Forelimb muscle (tissue), 1 donor: ENCODE measurements at places on chromosomes 3 and 15.

DNA sequence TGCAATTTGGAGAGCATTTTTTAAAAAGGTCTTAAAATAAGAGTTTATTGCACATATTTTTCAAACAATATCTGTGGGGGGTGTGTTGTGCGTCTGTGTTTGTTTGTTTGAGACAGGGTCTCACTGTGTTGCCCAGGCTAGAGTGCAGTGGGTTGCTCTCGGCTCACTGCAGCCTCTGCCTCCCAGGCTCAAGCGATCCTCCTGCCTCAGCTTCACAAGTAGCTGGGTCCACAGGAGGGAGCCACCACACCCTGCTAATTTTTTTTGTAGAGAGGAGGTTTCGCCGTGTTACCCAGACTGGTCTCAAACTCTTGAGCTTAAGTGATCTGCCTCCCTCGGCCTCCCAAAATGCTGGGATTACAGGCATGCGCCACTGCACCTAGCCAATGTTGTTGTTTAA, 2.7 kb downstream of the MLF1 start:
- DNase-seq = no peak

GRCh38 chr3:172107403-172107802, 68.0 kb downstream of the FNDC3B start:
- DNase-seq = no peak

DNA sequence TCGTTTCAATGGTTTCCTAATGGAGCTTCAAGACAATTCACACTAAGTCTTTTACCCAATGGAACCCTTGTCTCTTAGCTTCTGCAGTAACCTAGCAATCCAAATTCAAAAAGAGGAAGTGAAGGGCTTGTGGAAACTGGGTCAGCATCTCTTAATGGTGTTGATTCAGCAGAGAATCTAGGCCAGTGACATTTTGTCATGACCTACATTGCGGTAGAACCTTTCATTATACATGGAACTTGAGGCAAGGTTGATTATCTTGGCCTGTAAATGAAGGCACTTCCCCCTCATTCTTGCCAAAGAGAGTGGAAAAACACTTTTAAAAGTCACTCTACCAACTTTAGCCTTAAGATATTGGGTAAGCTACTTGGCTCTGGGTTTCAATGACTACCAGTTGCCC, 42.8 kb downstream of the C2CD4B start:
- DNase-seq = no peak

DNA sequence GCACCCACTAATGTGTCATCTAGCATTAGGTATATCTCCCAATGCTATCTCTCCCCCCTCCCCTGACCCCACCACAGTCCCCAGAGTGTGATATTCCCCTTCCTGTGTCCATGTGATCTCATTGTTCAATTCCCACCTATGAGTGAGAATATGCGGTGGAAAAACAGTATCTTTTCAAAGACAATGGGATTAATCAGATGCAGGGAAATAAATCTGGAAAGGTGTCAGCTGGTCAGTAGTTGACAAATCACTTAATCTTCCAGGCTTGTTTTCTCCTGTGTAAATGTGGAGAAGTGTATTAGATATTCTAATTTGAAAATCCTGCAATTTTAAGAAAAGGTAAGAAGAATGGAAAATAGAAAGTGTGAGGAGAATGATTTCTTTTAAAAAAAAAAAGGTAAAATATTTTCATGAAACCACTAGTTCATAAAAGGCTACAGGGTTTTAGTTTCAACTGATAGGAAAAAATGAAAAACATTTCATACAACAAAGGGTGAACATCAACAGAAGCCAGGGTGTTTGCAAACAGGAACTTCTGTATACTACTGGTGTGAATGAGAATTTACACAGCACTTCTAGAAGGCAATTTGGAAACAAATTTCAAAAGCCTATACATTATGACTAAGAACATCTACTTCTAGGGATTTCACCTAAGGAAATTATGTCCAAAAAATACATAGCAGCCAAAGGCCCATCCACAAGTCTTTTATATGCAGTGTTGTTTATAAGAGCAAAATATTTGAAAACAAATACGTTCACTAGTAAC, 113.5 kb downstream of the CBLB start:
- DNase-seq = no peak

- DNase-seq = no peak
Observed at GRCh38 chr3:42763021-42763420, 10.0 kb downstream of the CCDC13 start.

GRCh38 chr3:101271728-101272127, 48.6 kb downstream of the IMPG2 start:
- no peak for DNase-seq

DNA sequence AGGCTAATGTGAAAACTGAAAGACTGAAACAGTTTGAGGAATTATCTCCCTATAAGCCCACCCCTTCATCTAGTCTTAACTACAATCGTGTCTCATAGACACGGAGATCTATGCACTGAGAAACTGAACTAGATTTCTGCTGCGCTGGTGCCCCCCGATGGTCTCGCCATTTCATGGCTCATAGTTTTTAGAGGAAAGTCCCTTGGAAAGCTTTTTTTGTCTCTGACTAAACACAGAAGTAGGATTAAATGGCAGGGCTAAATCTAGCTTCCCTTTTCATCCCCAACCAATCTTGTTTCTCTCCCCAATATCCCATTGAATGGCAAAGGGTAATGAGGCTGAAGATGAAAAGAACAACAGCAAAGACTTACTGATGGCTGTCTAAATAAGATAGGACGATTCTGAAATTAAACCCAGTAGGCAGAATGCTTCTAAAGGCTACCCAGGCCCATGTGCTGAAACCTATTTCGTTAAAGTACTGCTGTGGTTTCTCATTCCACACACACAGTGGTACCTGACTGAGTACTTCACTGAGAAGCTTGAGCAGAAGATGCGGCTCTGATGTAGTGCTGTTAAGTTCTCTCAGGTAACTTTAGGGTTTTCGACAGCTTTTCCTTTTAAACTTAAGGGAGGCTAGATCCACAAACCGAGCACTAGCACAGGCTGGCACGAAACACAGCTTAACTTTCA, 142.7 kb downstream of the GADL1 start:
- DNase-seq = no peak

DNA sequence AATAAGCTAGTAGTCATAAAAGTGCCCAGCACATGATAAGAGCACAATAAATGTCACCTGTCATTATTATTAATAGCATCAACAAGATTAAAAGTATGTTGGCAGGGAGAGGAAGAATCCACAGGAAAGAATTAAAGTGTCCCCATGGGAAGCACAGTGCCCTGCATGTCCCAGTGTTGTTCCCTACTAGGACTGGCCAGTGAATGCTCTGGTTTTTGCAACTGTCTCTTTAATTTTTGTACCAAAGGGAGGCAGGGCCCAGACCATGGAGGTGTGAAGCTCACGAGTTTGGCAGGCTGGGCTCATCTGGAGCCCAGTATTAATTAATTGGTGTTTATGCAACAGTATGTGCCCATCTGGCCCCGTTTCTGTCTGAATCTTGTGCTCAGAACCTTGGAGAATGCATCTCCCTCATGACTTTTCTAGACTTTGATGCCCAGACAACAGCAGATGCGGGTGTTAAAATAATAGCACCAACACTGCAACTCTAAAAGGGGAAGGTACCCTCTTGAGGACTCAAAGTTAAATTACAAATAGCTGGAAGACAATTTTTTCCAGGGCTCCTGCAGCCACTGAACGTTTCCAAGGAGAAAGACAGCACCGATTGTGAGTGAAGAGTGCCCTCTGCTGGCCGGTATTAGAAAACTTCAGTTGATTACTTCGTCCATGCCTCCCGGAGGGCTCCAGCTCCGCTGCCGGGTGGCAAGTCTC, 71.9 kb upstream of the SPATA12 start:
- DNase-seq = peak; percentile 76

- no peak for DNase-seq
Observed at GRCh38 chr3:42717306-42717705, 14.7 kb upstream of the HHATL start.

GRCh38 chr3:72179107-72179464, 394.1 kb upstream of the PROK2 start:
- no peak for DNase-seq

DNA sequence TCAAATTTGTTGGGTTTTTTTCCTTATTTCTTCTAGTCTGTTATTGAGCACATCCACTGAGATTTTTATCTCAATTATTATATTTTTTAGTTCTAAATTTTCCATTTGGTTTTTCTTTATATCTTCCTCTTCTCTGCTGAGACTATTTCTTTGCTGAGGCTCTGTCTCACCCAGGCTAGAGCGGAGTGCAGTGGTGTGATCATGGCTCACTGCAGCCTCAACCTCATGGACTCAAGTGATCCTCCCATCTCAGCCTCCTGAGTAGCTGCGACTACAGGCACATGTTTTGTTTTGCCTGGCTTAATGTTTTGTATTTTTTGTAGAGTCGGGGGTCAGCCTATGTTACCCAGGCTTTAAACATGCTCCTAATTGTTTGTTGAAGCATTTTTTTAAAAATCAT, 10.2 kb downstream of the CTDSPL start:
- no peak for DNase-seq
